IgD-negative memory B cell (primary cell): ENCODE measurements at places on chromosomes 11 and 22. TPM values are rescaled to one million over a fixed set of nuclear protein-coding genes. Genes with fewer than 3 reads are reported as not detected.

OR10A2 gene
- polyA plus RNA-seq: not detected

CRYBB2 gene
- not detected for polyA plus RNA-seq

EIF3D gene
- polyA plus RNA-seq: 180 TPM

RTN4RL2 gene
- 0.14 TPM for polyA plus RNA-seq

INS gene
- not detected for polyA plus RNA-seq

APLNR gene
- not detected for polyA plus RNA-seq

TOLLIP gene
- 32.2 TPM for polyA plus RNA-seq

PKNOX2 gene
- not detected for polyA plus RNA-seq

APOA5 gene
- polyA plus RNA-seq: not detected

ANKK1 gene
- polyA plus RNA-seq: not detected

CD44 gene
- polyA plus RNA-seq: 176 TPM

B4GAT1 gene
- polyA plus RNA-seq: 6.1 TPM

VPREB3 gene
- 1,081 TPM for polyA plus RNA-seq

CHORDC1 gene
- 45.3 TPM for polyA plus RNA-seq

MFNG gene
- 212 TPM for polyA plus RNA-seq

OR51G1 gene
- not detected for polyA plus RNA-seq

PGM2L1 gene
- polyA plus RNA-seq: 5.2 TPM

MRE11 gene
- 15.5 TPM for polyA plus RNA-seq

ASCL2 gene
- polyA plus RNA-seq: 5.0 TPM

SLC25A45 gene
- 17.8 TPM for polyA plus RNA-seq

C11orf91 gene
- not detected for polyA plus RNA-seq

MS4A8 gene
- polyA plus RNA-seq: not detected

BCO2 gene
- polyA plus RNA-seq: 0.30 TPM

GNG3 gene
- 13.3 TPM for polyA plus RNA-seq

GDPD4 gene
- polyA plus RNA-seq: not detected

UCP2 gene
- 1,475 TPM for polyA plus RNA-seq

FOLR2 gene
- polyA plus RNA-seq: 16.1 TPM

OR52E8 gene
- not detected for polyA plus RNA-seq

KCNQ1OT1 gene
- 0.09 TPM for polyA plus RNA-seq
